Mammary epithelial cell (primary cell): ENCODE measurements at places on chromosomes 1 and 21.

- DNase-seq: no peak
Observed at GRCh38 chr1:47468709-47469389, 31.0 kb downstream of the FOXD2 start.

- no peak for DNase-seq
Observed at GRCh38 chr1:245207801-245208200, 53.0 kb downstream of the KIF26B start.

GRCh38 chr1:205709059-205709398 lies 28.7 kb upstream of the SLC45A3 start:
- DNase-seq: no peak

- DNase-seq: peak; percentile 60
Observed at GRCh38 chr21:35266546-35266945, 217.4 kb upstream of the RUNX1 start.

DNA sequence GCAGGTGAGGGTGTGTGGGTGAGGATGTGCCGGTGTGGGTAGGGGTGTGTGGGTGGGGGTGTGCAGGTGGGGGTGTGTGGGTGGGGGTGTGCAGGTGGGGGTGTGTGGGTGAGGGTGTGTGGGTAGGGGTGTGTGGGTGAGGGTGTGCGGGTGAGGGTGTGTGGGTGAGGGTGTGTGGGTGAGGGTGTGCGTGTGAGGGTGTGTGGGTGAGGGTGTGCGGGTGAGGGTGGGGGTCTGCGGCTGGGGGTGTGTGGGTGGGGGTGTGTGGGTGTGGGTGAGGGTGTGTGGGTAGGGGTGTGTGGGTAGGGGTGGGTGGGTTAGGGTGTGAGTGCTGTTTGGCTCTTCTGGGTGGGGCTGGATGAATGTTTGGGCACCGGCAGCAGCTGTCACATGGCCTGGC lies 241.4 kb upstream of the POTED start:
- no peak for DNase-seq

- no peak for DNase-seq
Observed at GRCh38 chr1:9069326-9070100, at the start of gene SLC2A5. Gene SLC2A5, minus strand, starts transcription at chr1:9069635. Its CDS starts 99 bp downstream, at chr1:9069536.

GRCh38 chr1:232986527-232986922 lies 36.1 kb downstream of the NTPCR start:
- no peak for DNase-seq

DNA sequence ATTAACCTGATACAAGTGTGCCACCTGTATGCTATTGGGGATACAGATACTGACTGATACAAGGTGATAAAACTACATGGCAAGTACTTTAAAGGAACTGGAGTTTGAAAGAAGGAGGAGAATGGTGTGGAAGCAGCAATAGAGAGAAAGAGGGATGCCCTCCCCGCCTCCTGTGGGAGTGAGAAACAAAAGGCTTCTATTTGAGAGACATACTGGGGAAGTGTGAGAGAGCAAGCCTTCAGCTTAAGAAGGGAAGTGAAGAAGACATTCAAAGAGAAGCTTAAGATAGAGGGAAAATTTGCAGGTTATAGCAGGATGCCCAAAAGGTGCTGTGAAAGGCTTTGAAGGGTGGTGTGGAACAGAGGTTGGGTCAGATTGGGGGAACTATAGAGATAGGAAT lies 7.7 kb upstream of the ALG14 start:
- no peak for DNase-seq

GRCh38 chr21:45839274-45839673 lies 142.3 kb upstream of the COL6A1 start:
- DNase-seq: peak; percentile 66

- no peak for DNase-seq
Observed at GRCh38 chr1:54267815-54268761, 68.1 kb downstream of the MRPL37 start.

DNA sequence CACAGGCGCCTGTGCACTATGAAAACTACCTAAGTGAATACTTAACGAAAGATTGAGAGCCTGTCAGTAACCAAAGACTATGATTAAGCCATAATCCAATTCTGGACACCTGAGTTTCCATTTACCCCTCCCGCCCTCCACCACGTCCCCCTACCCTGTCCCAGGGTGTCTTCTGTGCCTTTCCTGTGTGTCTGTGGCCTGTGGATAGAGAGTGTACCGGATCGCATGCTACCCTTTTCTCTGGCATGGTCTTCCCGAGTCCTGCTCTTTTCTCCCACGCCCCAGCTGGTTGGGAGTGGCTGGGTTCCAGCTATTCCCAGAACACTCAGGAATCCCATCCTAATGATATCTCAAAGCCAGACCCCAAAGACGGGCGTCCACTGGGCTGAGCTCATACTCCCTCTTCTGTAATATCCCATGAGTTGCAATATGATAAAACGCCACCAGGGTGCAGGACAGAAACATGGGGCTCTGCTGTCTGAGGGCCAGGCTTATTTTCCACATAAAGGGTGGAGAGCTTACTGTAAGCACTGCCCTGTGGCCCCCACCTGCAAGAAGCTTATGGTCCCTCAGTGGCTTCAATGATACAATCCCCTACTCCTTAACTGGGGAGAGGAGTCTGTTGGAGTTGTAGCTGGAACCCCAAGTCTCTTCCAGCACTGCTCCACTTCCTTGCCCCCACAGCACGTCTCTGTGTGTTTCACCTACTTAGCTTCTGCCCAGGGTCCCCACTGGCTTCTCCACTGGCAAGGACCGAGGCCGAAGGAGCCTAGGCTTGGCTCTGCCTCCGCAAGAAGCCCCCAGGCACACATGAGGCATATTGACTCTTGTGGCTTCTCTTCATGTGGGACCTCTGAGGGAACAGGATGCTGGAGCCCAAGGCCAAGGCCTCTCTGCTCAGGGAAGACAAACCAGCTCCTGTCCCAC lies 17.6 kb upstream of the ALX3 start:
- DNase-seq: peak; percentile 31

DNA sequence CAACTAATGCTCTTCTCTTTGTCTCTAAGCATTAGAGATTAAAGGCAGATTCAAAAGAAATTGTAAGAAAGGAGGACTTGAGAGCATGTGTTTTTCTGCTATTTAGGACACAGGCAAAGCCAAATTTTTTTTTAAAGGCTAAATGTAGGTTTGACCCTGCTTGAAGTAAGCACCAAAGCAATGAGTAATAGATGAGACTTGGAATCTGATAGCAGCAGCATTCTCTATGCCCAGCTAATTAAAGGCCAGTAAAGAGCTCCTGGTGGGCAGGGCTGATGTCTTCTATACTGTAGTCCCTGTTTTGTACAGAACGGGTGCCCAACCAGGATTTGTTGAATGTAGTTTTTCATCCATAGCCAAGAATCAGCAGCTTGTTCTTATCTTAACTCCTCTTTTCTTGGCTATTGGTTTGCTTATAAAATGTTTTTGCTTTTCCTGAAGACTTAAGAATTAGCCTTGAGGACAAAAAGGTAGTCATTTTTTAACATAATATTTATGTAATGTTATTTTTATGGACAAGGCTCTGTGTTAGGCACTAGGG lies 179.6 kb downstream of the LMO4 start:
- no peak for DNase-seq

DNA sequence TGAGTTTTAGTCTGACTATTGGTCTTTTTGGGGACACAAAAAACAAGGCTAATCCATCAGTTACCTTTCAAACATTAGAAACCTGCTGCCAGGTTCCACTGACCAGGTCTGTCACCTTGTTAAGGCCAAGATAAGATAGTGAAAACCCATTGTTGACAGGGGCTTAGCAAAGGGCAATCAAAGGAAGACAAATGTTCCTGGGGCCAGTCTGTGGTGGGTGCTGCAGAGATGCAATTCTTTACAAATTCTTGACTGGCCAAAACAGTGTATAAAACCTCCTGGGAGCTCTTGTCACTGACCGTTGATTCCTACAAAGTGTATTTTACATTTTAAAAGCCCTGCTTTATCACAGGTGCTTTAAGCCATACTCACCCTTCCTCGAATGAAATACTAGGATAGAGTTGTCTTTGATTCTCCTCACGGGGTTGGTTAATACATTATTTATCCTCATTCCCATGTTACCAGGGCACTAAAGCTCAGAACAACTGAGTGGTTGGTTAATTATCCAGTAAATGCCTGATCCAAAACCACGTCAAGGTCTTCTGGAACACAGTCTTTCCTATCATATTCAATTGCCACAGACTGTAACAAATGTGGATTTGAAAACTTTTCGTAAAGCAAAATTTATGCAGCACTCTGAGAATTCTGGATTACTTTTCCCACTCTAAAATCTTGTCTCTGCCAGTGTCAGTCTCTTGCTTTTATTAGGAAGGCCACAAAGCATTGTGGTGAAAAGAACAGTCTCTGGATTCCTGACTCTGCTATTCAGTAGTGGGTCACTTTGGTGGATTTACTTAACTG lies 77.2 kb downstream of the NRIP1 start:
- no peak for DNase-seq

DNA sequence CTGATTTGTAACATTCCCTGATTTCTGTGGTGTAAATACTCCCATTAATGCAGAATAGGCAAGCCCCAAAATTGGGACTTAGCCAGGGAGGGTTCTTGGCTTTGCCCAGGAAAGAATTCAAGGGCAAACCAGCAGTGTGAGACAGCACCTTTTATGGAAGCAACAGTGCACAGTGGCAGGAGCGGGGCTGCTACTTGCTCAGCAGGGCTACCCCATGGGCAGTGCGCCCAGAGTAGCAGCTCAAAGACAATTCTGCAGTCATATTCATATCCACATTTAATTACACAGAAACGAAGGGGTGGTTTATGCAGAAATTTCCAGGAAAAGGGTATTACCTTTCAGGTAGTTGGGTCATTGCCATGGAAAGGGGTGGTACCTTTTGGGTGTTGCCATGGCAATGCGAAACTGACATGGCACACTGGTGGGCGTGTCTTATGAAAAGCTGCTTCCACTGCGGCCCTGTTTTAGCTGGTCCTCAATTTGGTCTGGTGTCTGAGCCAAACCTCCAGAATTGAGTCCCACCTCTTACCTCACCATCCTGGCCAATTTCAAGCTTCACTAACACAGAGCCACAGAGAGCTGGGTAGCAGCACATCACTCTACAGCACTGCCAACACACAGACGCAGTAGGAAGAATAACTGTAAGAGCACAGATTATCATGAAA lies 35.9 kb downstream of the FHAD1 start:
- DNase-seq: peak; percentile 50

GRCh38 chr1:36330940-36331339 lies 7.5 kb upstream of the EVA1B start:
- DNase-seq: no peak

DNA sequence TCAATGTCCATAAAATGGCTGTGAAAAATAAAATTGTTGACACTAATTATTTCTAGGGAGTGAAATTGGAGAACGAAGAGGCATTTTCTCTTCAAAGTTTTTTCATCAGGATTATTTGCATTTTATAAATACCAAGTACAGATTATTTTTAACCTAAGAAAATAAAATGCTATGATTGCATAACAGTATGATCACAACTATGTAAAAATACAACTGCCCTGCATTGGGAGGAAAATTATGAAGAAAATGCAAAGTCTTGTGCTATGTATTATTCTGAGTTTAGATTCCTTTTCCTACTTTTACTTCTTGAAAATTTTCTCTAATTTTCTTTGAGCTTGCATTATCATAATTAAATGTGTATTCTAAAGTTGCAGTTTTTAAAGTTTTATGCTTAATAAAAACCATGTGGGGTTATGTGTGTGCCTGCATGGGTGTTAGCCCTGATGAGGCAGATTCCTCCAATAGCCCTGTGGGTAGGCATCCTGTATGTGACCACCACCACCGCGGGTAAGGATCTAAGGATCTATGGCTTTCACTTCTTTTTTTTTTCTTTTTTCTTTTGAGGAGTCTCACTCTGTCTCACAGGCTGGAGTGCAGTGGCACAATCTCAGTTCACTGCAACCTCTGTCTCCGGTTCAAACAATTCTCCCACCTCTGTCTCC lies 24.7 kb downstream of the STX6 start:
- DNase-seq: no peak

GRCh38 chr1:40396420-40396819 lies 22.9 kb downstream of the SMAP2 start:
- DNase-seq: no peak

GRCh38 chr1:173014160-173014559 lies 36.6 kb downstream of the TNFSF18 start:
- DNase-seq: no peak

- DNase-seq: no peak
Observed at GRCh38 chr1:3683992-3684391, 31.7 kb downstream of the TP73 start.

DNA sequence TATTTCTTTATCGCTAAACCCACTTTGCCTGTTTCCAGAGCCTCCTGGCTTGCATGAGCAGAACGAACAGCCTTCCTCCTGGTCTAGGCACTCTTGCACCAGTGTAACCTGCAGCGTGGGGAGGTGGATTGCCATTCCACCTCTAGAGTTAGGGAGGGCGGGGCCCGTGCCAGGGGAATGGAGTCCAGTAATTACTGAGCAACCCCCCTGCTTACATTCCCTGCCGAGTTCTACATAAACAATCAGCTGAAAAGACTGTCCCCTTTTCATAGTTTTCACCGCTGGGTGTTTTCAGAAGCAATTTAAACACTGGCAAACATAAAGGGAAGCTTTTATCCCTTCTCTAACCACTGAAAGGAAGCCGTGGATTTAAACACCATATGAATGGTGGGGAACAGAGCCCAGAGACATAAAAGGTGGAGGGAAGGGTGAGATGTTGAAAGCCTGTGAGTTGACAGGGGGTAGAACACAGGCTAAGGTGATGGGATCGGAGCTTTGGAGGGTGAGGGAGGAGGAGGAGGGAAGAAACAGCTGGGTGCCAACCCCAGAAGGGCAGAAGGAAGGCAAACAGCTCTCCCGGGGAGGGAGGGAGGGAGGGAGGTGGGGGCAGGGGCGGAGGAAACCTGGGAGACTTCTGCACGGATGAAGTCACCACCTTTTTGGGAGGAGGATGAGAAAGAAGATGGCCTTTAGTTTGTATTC lies 68.0 kb upstream of the WDR26 start:
- DNase-seq: peak; percentile 37

DNA sequence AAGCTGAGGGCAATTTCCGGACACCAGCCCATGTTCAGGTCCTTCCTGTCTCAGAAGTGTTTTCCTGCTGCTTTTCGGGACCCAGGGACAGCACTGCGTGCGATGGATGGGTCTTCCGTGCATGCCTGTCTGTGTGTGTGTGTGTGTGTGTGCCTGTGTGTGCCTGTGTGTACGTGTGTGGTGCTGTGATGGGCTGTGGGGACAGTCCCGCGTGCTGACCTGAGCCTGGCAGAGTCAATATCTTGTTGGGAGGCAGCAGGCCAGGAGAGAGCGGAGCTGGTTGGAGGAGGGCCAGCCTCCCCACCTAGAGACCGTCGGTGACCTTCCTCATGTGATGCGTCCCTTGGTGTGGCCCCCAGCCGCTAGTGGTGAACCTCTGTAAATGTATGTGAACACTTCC lies 13.7 kb downstream of the SKI start:
- DNase-seq: no peak

- DNase-seq: peak; percentile 75
Observed at GRCh38 chr1:64006276-64007051, 197.0 kb upstream of the UBE2U start.

- no peak for DNase-seq
Observed at GRCh38 chr1:46532498-46533178, 18.8 kb downstream of the KNCN start.

DNA sequence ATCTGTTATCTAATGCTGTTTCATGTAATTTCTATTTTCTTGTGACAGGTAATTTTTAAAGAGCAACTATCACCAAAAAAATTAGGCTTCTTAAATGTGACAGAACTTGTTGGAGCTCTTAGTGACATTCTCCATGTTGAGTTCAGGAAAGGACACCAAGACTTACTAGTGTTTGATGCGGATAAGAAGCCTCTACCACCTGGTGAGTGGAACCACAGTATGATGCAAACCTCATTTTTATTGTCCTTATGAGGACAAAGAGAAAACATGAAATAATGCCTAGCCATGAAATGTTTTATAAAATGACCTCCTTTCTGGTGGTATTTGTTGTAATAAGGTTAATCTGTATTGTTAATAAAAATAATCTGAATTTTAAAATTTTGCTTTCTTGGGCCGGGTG lies 39.1 kb downstream of the TDRD5 start:
- no peak for DNase-seq
